Breast epithelium (tissue), 4 donors: ENCODE measurements at places on chromosomes 7 and 10. TPM values are rescaled to one million over a fixed set of nuclear protein-coding genes. Genes with fewer than 3 reads are reported as not detected.
A peak's percentile ranks its signal among the peaks of the same experiment; 100 is the strongest.

DNA sequence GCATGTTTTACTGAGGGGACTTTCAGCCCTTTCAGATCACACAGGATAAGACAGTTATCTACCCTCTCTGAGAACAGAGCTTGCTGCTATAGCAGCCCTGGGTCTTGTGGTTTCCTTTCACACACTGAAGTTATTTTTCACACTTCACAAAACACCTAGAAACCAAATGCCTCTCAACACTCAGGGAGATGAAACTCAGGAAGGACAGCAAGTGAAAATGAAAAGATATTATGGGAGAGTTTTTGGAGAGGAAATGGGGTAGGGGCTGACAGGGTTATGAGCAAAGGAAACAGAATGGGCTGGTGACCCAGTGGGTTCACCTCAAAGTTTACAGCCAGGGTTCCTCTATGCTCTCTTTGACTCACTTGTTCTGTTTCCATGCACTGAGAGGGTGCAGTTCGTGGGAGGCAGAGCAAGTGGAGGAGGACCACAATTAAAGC lies 17.0 kb upstream of the GIMAP2 start:
- no peaks in the 10 kb centered on the region for H3K27me3 ChIP-seq
- no peak overlapping the region for H3K4me3 ChIP-seq
- no peaks in the 10 kb centered on the region for H3K4me1 ChIP-seq

- H3K27ac ChIP-seq: peak overlapping the region; percentile 91
- H3K4me3 ChIP-seq: peak overlapping the region; percentile 70
- H3K4me1 ChIP-seq: no peaks in the 10 kb centered on the region
- no peak for DNase-seq
These were observed 166.4 kb upstream of the PPP1R3A start for GRCh38 chr7:114085313-114085591.

PNLIP gene
- not detected for total RNA-seq

MEPCE gene
- 26.5 TPM for total RNA-seq

GRCh38 chr10:112898540-112899390 lies 51.3 kb upstream of the TCF7L2 start:
- no peaks in the 10 kb centered on the region for H3K4me1 ChIP-seq
- H3K27me3 ChIP-seq: no peaks in the 10 kb centered on the region
- H3K4me3 ChIP-seq: no peak overlapping the region
- H3K27ac ChIP-seq: no peak overlapping the region
- no peaks in the 10 kb centered on the region for H3K36me3 ChIP-seq

- no peak overlapping the region for H3K4me3 ChIP-seq
- no peak for DNase-seq
- no peaks in the 10 kb centered on the region for H3K27me3 ChIP-seq
- no peaks in the 10 kb centered on the region for H3K36me3 ChIP-seq
These were observed 459.3 kb downstream of the HTR7 start for GRCh38 chr10:90398566-90398965.
